ENCODE measurements at places on chromosomes 4 and X.

DNA sequence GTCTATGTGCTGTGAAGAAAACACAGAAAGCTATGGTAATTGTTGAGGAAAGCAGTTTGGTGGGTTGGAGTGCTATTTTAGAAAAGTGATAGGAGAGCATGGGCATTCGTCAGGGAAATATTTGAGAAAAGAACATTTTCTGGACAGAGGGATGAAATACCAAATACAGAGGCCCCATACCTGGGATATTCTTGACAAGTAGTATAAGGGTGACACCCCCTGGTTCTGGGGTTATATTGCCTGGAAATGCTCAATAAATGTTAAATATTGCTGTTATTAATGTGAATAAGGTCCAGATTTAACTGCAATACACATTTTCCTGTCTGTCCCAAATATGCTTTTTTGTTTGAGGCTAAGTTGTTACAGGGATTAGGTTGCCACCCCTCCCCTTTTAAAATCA lies 42.9 kb downstream of the WWC2 start:
- DNase-seq: no peak

GRCh38 chrX:139720136-139720535 lies 12.2 kb upstream of the MCF2 start:
- DNase-seq: no peak

GRCh38 chrX:155745792-155746191 lies 133.0 kb upstream of the TMLHE start:
- no peak for DNase-seq

GRCh38 chrX:42109428-42109827 lies 186.1 kb upstream of the CASK start:
- no peak for DNase-seq

Data from SK-N-MC (cell line).